ENCODE measurements at places on chromosomes 2 and 18. TPM values are rescaled to one million over a fixed set of nuclear protein-coding genes. Genes with fewer than 3 reads are reported as not detected.

The CHRND gene
- not detected for total RNA-seq

DNA sequence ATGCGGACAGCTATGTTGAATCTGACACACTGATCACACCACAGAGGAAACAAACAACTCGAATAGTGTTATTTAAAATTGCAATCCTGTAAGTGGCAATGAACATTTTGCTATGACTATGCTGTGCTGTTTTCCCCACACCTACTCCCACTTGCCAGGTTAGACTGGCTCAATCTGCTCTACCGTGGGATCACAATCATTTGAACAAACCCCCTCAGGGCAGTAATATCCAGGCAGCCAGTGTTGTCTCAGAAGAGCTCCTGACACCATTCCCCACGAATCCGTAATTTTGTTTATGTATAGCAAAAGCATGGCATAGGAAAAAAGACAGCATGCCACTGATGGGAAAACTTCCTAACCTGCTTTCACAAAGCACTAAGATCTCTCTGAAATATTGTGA, 284.3 kb downstream of the ERBB4 start:
- no peak for DNase-seq
- H3K4me1 ChIP-seq: no peaks in the 10 kb centered on the region
- no peak overlapping the region for H3K4me3 ChIP-seq
- no peaks in the 10 kb centered on the region for H3K27me3 ChIP-seq
- no peak overlapping the region for H3K27ac ChIP-seq

- DNase-seq: no peak
- no peaks in the 10 kb centered on the region for H3K27me3 ChIP-seq
- no peaks in the 10 kb centered on the region for H3K4me1 ChIP-seq
- no peaks in the 10 kb centered on the region for H3K36me3 ChIP-seq
- no peak overlapping the region for H3K4me3 ChIP-seq
Measured at GRCh38 chr2:122643725-122644329, 888.4 kb downstream of the TSN start.

- H3K27me3 ChIP-seq: no peaks in the 10 kb centered on the region
- no peaks in the 10 kb centered on the region for H3K36me3 ChIP-seq
- DNase-seq: no peak
- H3K27ac ChIP-seq: no peak overlapping the region
- no peak overlapping the region for H3K4me3 ChIP-seq
Measured at GRCh38 chr2:207108440-207108839, 57.3 kb downstream of the KLF7 start.

- H3K36me3 ChIP-seq: no peaks in the 10 kb centered on the region
- no peaks in the 10 kb centered on the region for H3K4me1 ChIP-seq
- H3K4me3 ChIP-seq: no peak overlapping the region
- H3K27me3 ChIP-seq: no peaks in the 10 kb centered on the region
- no peak overlapping the region for H3K27ac ChIP-seq
Measured at GRCh38 chr2:98293931-98294687, 52.1 kb upstream of the CNGA3 start.

- no peak overlapping the region for H3K4me3 ChIP-seq
- no peaks in the 10 kb centered on the region for H3K4me1 ChIP-seq
- DNase-seq: no peak
- H3K36me3 ChIP-seq: no peaks in the 10 kb centered on the region
- H3K27ac ChIP-seq: no peak overlapping the region
- H3K27me3 ChIP-seq: no peaks in the 10 kb centered on the region
Measured at GRCh38 chr18:25553631-25554263, 201.8 kb upstream of the ZNF521 start.

DNA sequence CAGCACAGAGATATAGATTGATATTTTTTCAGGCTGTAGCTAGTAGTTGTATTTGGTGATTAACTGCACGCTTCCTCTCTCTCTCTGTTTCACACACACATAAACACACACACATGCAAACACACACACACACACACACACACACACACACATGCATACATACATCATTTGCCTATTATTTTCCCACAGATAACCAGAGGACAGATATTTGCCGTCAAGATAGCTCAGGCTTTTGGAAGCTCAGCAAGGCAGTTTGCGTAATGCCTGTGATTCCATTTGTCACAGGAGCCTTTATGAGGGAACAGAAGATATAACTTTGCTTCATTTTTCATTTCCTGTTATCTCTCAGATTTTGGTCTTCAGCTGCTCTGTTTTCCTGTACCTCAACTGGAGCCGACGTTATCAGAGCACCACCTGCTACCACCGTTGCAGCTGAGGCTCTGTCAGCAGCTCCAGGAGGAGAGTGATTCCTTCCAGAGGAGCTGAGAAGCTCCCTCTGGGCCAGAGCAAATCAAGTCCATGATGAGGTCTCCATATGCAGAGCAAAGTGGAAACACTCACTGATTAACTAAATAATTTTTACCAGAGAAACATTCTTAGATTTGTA, 341.9 kb upstream of the PIK3C3 start:
- H3K27ac ChIP-seq: no peak overlapping the region
- no peaks in the 10 kb centered on the region for H3K4me1 ChIP-seq
- no peak overlapping the region for H3K4me3 ChIP-seq
- no peaks in the 10 kb centered on the region for H3K36me3 ChIP-seq
- DNase-seq: no peak

All from vagina (tissue), 2 donors.